Caco-2 (cell line): ENCODE measurements at places on chromosomes 5 and 9. TPM values are rescaled to one million over a fixed set of nuclear protein-coding genes. Genes with fewer than 3 reads are reported as not detected.
A peak's percentile ranks its signal among the peaks of the same experiment; 100 is the strongest.

- H3K4me3 ChIP-seq = peak overlapping the region; percentile 48
- H3K27me3 ChIP-seq = no peaks in the 10 kb centered on the region
- H3K4me1 ChIP-seq = peaks cover 21% of the 10 kb centered on the region
- peak; percentile 65 for DNase-seq
- no peaks in the 10 kb centered on the region for H3K36me3 ChIP-seq
These were observed 1.5 kb upstream of the TESK1 start for GRCh38 chr9:35603506-35603985.

DNA sequence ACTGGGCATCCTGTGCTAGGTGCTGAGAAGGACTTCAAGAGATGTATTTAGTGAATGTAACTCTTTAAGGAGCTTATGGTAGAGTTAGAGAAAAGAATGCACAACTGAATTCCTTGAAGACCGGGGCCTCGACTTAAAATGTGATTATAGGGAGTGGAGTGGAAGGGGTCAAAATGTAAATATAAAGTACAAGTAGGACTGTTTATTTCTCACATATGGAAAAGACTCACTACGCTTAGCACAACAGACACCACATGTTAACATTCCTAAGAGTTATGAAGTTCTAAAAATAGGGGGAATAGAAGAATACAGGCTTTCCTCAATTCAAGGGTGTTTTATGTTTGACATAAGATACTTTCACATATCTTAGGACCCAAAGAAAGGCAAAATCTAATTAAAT is 117.8 kb upstream of the OSMR start:
- H3K36me3 ChIP-seq = no peaks in the 10 kb centered on the region
- DNase-seq = no peak
- H3K4me1 ChIP-seq = no peaks in the 10 kb centered on the region
- no peak overlapping the region for H3K4me3 ChIP-seq

DNA sequence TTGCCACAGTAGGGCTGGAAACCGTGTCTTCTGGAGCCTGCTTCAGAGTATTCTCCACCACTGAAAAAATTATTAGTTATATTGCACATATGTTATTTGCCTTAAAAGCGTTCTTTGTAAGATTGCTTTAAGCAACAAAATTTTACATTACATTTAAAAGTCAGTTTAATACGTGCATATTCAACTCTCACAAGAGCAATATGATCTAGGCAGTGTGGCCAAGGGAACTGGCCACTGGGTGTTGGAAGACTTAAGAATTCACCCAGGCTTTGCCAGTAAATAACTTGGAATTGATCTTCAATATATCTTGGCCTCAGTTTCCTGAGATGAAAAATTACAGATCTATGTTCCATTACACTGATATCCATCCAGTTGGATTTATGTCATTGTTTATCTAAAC is 694.4 kb downstream of the EFNA5 start:
- no peaks in the 10 kb centered on the region for H3K36me3 ChIP-seq
- no peak overlapping the region for H3K27ac ChIP-seq
- no peak for DNase-seq

- no peak overlapping the region for H3K4me3 ChIP-seq
- H3K4me1 ChIP-seq = no peaks in the 10 kb centered on the region
- H3K36me3 ChIP-seq = no peaks in the 10 kb centered on the region
- DNase-seq = no peak
- H3K27ac ChIP-seq = no peak overlapping the region
These were observed 258.4 kb upstream of the DAPK1 start for GRCh38 chr9:87239312-87239711.

DNA sequence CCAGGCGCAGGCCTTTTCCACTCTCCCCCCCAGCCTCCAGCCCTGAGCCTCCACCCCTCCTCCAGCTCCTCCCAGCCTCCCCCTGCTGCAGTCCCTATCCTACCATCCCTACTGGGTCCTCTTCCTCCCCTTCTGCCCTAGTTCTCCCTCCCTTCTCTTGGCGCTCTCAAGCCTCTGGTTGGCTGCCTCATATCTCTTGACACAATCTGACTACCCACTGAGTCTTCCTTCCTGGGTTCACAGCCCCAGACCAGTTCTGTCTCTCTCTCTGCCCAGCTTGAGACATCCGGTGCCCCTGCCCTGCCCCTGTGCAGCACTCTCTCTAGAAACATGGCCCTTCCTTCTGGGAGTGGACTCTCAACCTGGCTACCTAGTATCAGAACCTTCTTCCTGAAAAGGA is 76.2 kb downstream of the TSPAN17 start:
- no peak overlapping the region for H3K27ac ChIP-seq
- DNase-seq = no peak
- H3K4me3 ChIP-seq = no peak overlapping the region
- no peaks in the 10 kb centered on the region for H3K4me1 ChIP-seq
- H3K36me3 ChIP-seq = no peaks in the 10 kb centered on the region

DNA sequence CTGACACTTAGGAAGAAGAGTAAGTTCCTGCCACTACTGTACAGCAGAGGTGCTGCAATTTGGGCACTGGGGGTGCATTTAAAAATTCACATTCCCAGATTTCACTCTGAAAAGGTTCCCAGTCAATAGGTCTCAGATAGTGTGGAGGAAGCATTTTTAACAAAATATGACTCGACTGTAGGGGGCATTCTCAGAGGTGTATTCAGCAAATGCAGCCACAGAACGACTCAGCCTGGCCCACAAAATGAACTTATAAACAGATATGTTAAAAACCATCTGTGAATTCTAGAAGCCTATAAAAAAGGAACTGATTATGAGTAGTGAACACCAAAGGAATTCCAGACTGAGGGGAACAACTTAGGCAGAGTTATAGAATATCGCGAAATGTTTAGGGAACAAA is 31.1 kb downstream of the MLLT3 start:
- peaks cover 12% of the 10 kb centered on the region; the same call in 1 of the 2 replicates for H3K4me1 ChIP-seq
- H3K27ac ChIP-seq = no peak overlapping the region
- H3K4me3 ChIP-seq = no peak overlapping the region
- no peaks in the 10 kb centered on the region for H3K27me3 ChIP-seq

DNA sequence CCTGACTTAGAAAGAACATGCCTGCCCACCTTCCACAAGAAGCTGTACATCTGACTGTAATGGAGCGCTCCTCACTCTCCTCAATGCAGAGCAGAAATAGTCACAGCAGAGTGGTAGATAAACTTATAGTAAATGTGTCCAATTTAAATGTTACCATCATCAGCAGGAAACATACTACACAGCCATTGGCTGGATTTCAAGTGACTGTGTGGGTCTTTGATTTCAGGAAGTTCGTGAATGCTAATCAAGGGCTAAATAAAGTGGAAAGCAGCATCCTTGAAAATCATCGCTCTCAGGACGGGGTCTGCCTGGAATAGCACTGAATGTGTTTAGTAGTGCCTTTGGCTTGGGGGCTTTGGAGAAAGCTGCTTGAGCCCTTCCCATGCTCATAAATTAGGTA is 32.4 kb upstream of the CRHBP start:
- H3K4me3 ChIP-seq = no peak overlapping the region
- H3K4me1 ChIP-seq = no peaks in the 10 kb centered on the region

Gene ADAMTS13
- 5.3 and 6.2 TPM in 2 replicates for total RNA-seq

DNA sequence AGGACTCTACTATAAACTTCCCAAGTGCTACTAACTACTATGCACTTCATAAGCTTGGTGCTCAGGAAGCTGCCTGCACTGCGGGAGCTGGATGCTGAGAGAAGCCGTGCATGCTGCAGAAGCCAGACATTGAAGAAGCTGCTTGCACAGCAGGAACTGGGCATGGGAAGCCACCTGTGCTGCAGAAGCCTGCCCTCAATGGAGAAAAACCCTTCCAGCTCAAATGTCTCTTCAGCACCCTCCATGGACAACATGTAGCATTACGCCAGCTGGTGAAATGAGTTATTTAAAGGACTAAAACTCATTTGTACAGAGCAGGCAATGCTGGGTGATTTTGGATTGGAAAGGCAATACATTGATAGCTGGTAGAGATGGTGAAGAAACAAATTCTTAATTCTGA is 247.2 kb downstream of the KIF4B start:
- no peaks in the 10 kb centered on the region for H3K36me3 ChIP-seq
- peak; percentile 42 for DNase-seq
- no peak overlapping the region for H3K27ac ChIP-seq
- no peaks in the 10 kb centered on the region for H3K4me1 ChIP-seq

DNA sequence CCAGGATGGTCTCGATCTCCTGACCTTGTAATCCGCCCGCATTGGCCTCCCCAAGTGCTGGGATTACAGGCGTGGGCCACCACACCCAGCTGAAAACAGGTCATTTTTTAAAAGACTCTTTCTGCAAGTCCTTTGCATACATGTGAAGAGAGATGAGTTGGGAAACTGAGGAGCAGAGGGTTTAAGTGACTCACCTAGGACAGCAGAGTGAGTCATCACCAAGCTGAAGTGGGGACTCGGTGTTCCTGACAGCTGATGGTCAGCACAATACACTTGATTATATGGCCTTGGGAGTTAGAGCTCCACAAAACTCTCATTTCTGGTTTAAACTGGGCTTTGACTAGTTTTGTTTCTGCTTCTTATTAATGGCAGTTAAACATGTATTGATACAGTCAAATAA is 38.1 kb upstream of the SSBP2 start:
- H3K4me1 ChIP-seq = no peaks in the 10 kb centered on the region
- no peaks in the 10 kb centered on the region for H3K27me3 ChIP-seq

Gene FCN2
- not detected in 2 replicates for total RNA-seq
